ENCODE measurements at places on chromosomes 13 and 19. TPM values are rescaled to one million over a fixed set of nuclear protein-coding genes. Genes with fewer than 3 reads are reported as not detected.

DNA sequence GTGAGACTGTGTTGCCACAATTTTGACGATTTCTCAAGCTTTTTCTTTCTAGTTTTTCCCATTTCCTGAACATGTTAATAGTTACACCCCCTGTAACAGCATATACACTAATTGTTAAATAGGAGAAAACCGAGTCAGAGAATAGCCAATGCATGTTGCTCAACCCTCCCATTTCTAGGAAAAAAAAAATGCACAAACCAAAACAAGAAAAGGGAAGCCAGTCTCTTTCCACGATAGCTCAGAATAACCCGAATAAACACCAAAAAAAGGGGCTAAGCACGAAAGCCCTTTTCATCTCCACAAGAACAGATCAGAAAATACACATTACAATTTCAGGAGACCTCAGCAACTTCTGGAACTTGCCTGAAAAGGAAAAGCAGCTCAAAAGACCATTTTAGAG, 16.3 kb downstream of the LATS2 start:
- no peaks in the 10 kb centered on the region for H3K27me3 ChIP-seq
- peaks cover 47% of the 10 kb centered on the region for H3K36me3 ChIP-seq
- H3K4me1 ChIP-seq, result peaks cover 28% of the 10 kb centered on the region
- no peak overlapping the region for H3K27ac ChIP-seq
- no peak overlapping the region for H3K4me3 ChIP-seq
- no peak for DNase-seq

MYO16 gene
- total RNA-seq, result not detected

DNA sequence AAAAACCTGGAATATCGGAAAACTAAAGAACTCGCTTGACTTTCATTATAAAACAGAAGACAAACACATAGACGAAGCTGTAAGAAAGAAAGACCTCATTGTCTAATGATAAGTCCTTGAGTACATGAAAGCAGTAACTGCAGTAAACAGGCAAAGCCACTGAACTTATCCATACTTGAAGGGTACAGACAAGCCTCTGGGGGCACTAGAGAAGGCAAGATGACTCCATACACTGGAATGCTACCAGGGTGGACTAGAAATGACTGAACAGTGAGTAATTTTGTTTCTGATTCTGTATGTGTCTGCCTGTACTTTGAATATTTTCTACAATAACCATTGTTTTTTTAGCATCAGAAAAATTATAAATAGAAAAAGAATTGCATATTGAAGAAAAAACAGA, 507.9 kb downstream of the UQCRFS1 start:
- H3K27ac ChIP-seq, result no peak overlapping the region
- no peak overlapping the region for H3K4me3 ChIP-seq
- H3K4me1 ChIP-seq, result no peaks in the 10 kb centered on the region
- no peaks in the 10 kb centered on the region for H3K27me3 ChIP-seq

TLE5 gene
- total RNA-seq, result 266 TPM

GRCh38 chr19:15813916-15814315, 1.5 kb downstream of the OR10H1 start:
- no peaks in the 10 kb centered on the region for H3K4me1 ChIP-seq
- H3K27ac ChIP-seq, result no peak overlapping the region
- no peak overlapping the region for H3K4me3 ChIP-seq
- no peak for DNase-seq
